ENCODE measurements at places on chromosomes 5 and 9.
A peak's percentile ranks its signal among the peaks of the same experiment; 100 is the strongest.

- no peak for DNase-seq
These were observed 44.2 kb downstream of the NACC2 start for GRCh38 chr9:136050701-136051452.

- DNase-seq, result no peak
These were observed 19.3 kb upstream of the HSPA9 start for GRCh38 chr5:138594305-138595058.

DNA sequence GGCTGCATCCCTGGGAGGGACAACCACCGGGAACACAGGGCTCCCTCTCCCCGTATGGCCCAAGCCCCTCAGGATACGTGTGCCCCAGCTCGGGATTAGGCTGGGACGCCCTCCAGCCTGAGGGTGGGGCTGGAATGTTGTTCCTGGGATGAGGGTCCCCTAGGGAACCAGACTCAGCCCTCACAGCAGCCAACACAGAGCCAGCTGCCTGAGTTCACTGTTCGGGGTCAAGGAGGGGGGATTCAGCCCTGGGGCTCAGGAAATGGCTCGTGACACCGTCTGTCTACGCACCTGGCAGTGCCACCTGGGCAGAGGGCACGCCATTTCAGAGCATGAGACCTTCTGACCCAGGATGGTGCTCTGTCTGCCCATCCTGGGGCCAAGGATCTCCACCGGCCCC lies 8.9 kb downstream of the RNF44 start:
- DNase-seq, result no peak

DNA sequence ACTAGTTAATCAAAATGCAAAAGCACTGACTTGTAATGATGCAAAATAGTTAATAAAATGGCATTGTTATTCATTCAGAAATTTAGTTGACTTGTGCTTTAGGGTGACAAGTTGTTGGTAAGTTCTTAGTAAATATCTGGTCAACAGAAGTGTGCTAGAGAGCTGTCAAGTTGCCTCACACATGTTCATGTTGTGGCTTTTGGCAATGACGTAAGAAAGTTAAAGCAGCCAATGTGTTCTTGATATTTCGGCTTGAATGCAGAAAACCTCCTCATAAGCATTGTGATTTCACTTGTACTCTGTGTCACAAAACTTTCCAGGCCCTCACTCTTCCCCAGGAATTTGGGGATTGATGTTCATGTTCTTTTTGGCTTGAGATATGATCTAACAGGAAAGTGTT lies 626.7 kb downstream of the PRR16 start:
- no peak for DNase-seq

- DNase-seq, result peak; percentile 78
These were observed 44.3 kb upstream of the SARDH start for GRCh38 chr9:133782157-133783130.

DNA sequence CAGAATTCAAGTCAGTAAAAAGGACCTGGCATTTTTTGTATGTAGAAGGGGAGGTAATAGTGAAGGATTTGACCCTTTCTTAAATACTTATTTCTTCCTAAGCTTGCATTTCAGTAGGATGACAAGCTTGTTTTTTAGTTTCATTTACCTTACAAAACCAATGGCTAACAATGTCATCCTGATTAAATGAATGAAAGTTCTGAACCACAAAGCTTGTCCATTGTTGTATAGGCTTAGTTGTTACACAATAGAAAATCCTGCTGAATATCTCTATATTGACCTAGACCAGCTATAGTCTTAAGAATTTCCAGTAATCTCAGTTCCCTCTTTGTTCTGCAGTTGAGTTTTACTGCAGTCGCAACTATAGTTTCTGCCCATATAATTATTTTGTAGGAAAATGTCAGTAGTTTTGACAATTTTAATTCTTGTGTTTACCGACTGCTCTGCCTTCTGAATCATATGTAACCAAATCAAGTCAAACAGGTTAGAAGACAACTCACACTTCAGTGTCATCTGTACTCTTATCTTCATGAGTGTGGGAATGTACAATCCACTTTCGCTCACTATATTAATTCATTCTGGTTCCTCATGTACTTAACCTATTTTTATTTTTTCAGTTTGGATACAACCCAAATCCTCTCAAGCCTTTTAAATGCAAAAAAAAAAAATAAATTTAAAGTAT lies 195.7 kb downstream of the CD180 start:
- DNase-seq, result no peak

- DNase-seq, result no peak
These were observed 561.3 kb upstream of the WWC1 start for GRCh38 chr5:167730121-167730520.

Measured in WERI-Rb-1 (cell line).